Cortex of kidney (tissue), 1 donor: ENCODE measurements at places on chromosomes 4 and X.

GRCh38 chr4:82820689-82821088 lies 22.1 kb upstream of the SCD5 start:
- DNase-seq = no peak

DNA sequence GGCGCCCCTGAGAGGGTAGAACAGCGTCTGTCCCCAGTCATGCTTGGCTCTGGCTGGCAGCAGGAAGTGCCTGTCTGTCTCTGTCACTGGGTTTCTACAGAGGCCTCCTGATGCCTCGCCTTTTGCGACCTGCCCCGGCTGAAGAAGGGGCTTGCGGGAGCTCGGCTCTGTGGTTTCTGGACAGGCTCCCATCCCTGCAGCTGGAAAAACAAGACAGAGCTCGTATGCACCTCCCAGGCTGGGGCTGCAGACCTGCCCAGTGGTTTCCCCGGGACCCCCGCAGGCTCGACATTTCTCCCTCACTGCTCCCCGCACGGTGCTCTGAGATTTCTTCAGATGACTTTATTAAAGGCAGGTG lies 57.0 kb upstream of the SORCS2 start:
- DNase-seq = no peak

DNA sequence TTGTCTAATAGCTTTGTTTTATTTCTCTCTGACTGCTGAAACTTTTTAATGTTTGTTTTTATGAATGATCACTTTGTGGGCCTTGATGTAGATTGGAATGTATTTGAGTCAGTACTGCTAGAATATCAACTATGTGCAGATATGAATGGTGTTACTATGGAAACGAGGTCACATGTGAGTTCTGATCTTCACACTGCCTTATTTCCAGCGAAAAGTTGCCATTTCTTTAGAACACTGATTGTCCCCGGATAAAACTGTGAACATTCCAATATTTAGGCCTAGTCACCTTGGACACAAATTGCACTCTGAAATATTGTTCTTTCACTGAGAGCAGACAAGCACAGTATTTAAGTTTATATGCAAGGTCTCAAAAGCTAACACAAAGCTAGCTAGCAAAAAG lies 27.2 kb upstream of the MAGED1 start:
- no peak for DNase-seq

DNA sequence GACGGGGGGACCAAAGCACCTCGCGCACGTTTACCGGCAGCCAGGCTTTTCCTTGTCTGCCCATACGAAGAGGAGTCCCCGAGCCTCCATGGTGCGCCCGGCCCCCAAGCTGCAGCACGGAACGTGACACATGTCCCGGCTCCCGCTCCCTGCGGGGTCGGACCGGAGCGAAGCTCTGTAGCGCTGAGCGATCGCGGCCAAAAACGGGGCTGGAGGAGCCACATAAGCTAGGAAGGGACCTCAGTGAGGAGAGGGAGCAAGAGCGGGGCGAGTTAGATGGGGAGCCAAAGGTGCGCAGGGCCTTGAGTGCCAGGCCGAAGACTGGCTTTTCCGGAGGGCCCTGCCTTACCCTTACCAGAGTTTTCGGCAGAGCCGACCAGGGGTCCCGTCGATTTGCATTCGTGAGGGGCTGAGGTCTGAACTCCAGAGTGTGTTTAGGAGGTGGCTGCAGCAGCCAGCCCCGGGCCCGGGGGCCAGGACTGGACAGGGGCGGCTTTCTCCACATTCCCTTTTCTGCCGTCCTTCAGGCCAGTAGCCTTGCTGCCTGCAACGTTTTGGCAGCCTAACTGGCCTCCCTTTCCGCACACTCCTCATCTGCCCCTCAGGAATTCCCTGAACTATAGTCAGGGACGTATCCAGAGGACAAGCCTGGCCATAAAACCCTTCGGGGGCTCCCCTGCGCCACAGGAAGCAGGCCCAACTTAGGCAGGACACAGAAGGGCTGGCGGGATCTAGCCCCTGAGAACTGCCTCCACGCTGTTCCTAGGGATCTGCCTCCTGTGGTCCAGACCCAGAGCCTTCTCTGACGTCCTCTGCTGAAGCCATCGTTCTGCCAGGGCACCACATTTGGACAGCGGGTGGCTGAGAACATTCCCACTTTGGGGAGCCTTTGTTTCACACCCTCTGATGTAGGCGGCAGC lies 689 bp downstream of the SSR4 start:
- DNase-seq = no peak

DNA sequence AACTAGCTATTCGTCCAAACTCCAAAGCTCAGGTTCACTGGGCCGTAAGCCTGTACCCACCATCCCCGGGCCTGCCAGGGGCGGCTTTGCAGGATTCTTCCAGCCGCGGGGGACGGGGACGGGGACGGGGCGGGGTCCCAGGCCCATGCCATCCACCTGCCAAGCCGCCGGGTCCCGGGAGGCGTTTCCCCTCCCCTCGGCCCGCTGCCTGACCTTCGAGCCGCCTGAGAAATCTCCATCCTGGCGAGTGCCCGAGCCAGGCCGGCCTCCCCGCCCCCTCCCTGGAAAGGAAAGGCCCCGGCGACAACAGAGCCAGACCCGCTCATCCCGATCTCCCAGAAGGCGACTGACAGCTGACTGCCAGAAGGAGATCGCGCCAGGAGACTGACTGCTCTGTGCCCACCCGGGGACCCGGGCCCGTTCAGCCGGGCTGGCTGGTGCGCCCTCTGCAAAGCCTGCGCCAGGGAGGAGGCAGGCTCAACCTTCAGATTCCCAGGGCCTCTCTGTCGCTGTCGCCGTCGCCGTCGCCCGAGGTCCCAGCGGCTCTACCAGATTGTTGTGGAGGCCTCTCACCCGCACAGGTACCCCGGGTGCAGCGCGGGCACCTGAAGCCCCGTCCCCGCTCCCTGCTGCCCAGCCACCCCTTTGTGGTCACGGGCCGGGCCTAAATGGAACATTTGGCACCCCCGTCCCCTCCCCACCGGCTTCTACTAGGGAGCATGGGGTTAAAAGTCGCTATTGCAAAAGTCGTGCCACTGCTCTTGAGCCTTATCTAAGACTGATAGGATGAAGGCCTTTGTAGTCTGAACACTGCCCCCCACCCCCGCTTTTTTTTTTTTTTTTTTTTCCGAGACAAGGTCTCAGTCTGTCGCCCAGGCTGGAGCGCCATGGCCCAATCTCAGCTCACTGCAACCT lies at the start of gene RGN:
Gene RGN, plus strand, starts transcription at position 315 of the 915 bp plus-strand sequence. CDS start 2,702 bp downstream, outside the sequence.
- no peak for DNase-seq

DNA sequence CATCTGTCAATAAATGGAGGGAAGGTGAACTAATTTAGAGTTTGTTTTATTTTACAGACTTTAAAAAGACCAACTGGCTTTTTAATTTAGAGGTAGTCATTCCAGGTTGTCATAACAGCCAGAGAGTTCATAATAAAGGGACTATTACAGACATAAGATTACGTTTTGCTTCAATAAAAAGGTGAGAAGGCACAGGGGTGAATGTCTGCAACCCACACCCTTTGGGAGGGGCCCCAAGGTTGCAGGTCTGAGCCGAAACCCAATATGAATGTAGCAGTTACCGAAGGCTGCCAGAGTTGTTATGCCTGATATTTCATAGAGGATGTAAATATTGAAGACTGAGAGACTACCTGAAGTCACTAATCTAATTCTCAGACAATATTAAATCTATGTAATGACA lies 329.7 kb upstream of the GALNT7 start:
- DNase-seq = no peak

DNA sequence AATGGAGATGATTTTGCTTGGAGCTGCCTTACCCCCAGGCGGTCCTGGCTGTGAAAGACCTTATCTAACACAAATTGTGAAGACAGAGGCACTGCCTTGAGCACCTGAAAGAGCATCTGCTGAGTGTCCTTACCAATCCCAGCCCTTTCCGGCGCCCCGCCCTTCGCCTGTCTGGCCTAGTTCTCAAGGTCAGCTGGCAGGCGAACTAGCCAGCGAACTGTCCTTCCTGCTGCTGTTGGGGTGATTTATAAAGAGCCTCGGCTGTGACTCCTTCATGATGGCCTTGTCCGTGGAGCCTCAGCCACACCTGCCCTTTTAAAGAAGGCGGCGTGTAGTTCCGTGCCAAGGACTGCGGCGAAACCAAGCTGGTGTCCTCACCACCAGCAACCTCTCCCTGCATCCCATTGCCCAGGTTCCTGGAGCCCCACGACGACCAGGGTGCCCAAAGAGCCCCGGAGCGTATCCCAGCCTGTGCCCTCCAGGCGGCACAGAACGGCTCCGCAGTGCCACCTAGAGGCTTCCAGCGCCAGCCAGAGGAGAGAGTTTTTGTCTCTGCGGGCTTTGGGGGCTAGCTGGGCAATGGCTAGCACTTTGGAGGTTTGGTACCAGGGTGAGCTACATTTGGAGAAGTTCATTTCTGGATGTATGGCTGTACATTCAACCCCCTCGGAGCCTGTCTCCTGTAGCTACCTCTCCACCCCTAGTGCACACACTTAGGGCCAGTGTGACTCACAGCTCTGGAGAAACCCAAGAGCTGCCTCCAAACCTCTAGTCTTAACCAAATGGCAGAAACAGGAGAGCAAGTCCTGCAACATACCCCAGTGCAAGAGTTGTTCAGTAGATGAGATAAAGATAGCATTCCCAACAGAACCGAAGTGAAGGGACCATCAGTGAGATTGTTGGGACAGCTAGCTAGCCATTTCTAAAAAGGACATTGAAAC lies 36.8 kb upstream of the VMA21 start:
- no peak for DNase-seq
